NCI-H526 treated with DMSO at 0.1 percent for 48 hours (cell line): ENCODE measurements at places on chromosomes 2 and 18.
A peak's percentile ranks its signal among the peaks of the same experiment; 100 is the strongest.

GRCh38 chr2:108367561-108368175 is 10.1 kb upstream of the SULT1C4 start:
- DNase-seq, result no peak

GRCh38 chr2:227163485-227163997 is 464 bp downstream of the COL4A4 start:
- DNase-seq, result no peak

- no peak for DNase-seq
These were observed 16.0 kb upstream of the MSGN1 start for GRCh38 chr2:17800219-17800618.

DNA sequence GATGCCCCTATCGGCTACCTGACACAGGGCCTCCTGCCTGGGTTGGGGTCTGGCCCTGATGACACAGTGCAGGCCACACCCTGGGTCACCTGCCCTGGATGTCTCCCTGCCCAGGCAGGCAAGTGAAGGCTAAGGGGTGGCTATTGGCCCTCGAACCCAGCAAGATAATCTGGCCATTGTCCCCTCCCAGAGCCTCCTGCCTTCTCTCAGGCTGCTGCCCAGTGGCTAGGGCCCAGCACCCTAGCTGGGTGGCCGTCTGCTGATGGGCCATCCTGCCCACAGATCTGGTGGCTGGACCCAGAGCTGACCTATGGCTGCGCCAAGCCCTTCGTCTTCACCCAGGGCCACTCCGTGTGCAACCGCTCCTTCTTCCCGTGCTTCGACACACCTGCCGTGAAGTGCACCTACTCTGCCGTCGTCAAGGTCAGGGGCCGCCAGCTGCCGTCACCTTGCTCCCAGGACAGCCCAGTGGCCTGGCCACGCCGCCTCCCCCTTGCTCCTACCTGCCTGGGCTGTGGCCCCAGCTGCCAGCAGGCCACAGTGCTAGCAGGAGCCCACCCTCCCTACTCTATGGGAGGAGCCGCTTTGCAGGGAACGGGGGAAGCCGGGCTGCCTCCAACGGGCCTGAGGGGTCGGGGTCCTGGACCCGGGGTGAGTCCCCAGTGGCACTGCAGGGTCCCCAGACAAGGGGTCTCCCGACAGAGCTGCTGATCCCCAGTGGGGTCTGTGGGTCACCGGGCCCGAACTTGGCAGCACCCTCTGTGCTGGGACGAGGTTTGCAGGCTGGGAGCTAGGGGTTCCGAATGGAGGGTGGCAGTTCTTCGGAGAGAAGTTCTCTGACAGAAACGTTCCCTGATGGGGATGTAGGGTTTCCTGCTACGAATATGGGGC is 4.1 kb downstream of the RNPEPL1 start:
- no peak for DNase-seq

GRCh38 chr18:62876828-62877227 is 161.5 kb downstream of the PHLPP1 start:
- no peak for DNase-seq

- no peak for DNase-seq
These were observed 47.6 kb upstream of the ACVR1 start for GRCh38 chr2:157923598-157924217.

DNA sequence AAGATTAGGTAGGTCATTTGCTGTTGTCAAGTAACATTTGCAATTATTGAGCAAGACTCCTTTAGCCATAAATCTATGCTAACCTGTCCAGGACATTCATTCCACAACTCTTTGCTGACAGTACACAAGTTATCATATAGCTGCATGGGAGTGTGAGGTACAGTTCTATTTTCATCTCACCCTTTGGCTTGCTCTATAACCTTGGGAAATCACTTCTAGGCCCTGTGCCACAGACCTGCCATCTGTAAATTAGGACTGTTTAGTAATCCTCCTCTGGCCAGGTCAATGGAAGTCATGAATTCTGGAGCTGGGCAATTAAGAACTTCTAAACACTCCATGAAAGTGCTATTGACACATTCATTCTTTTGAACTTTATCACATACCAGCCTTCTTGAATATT is 34.6 kb upstream of the PAIP2B start:
- no peak for DNase-seq

DNA sequence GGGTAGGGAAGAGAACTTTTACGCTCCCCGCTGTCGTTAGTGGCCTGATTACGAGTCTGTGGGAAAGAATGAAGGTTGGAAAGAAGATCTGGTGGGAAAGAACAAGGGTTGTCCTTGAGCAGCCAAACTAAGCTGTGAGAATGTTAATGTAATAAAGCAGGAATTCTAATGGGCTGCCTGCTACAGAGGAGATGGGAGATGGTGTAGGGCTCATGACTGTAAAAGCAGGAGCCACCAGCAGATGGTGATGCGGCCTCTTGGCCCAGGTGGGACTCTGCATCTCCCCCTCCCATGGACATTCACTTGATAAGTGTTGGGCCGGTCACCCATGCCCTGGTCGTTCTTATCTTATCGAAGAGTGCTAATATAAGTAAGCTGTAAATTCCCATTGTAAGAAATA is 150.0 kb downstream of the NEDD4L start:
- DNase-seq, result peak; percentile 24

GRCh38 chr2:101843471-101843870 is 146.0 kb downstream of the MAP4K4 start:
- no peak for DNase-seq

- DNase-seq, result no peak
These were observed 81.7 kb upstream of the TAF1B start for GRCh38 chr2:9761577-9761976.

GRCh38 chr18:6917072-6917471 is 187.6 kb downstream of the ARHGAP28 start:
- no peak for DNase-seq
